Mammary epithelial cell (primary cell): ENCODE measurements at places on chromosomes 2 and 18. TPM values are rescaled to one million over a fixed set of nuclear protein-coding genes. Genes with fewer than 3 reads are reported as not detected.
A peak's percentile ranks its signal among the peaks of the same experiment; 100 is the strongest.

DNA sequence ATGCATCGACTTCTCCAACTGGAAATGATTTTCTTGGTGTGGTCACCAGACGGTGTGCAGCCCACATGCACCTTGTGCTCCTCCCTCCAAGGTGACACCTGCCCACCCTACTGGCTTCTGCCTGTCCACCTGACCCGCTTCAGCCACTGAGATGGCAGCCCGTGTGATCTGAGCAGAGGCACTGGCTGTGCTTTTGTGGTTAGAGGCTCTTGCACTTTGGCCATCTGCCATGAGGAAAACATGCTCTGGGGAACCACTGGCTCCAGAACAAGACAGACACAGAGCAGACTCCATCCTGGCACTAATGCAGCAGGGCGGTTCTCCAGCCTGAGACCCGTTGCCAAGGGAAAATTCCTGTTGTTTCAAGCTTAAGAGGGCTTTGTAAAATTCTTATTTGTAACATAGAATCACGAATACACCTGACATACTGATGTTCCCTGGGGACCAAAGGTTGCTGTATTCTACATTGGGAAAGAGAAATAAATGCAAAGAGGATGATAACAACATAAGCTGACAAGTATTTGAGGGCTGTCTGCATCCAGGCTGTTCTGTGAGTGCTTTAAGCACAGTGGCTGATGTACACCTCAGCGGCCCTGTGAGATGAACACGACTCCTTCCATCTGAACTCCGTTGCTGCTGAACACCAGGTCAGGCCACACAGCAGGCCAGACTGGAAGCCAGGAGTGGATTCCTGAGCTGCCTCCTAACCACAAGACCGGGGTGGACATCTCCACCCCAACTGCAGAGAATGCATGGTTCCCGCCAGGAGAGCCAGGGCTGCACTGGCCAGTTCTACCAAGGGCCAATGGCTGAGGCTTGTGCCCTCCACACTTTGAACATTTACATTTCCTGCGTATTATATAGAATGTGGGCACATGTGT lies 820.4 kb downstream of the GALR1 start:
- DNase-seq: no peak

- no peak for DNase-seq
Measured at GRCh38 chr2:128444816-128445522, 126.3 kb upstream of the HS6ST1 start.

- no peak for DNase-seq
Measured at GRCh38 chr18:70455731-70456130, 166.9 kb downstream of the SOCS6 start.

NT5C1B gene
- total RNA-seq: 0.17 TPM

- peak; percentile 85 for DNase-seq
Measured at GRCh38 chr2:31233741-31234682, at the start of gene EHD3. TSS of gene EHD3 (plus strand) at chr2:31234152. CDS start at chr2:31234622, 470 bp downstream.

- DNase-seq: no peak
Measured at GRCh38 chr2:187171318-187171717, 276.7 kb downstream of the CALCRL start.

SIX2 gene
- total RNA-seq: not detected in 2 replicates
